ENCODE measurements at places on chromosomes 5 and 9.

DNA sequence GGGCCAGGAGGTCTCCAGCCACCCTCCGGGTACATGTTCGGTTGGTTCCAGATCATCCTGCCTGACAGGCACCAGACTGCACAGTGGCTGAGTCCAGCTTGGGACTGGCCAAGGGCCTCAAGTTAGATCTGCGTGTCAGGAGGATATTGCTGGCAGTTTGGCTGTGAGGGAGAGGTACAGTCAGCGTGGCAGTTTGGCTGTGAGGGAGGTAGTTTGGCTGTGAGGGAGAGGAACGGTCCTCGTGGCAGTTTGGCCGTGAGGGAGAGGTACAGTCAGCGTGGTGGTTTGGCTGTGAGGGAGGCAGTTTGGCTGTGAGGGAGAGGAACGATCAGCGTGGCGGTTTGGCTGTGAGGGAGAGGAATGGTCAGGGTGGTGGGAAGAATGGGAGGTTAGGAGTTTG, 39.0 kb downstream of the CACNA1B start:
- no peak for DNase-seq

DNA sequence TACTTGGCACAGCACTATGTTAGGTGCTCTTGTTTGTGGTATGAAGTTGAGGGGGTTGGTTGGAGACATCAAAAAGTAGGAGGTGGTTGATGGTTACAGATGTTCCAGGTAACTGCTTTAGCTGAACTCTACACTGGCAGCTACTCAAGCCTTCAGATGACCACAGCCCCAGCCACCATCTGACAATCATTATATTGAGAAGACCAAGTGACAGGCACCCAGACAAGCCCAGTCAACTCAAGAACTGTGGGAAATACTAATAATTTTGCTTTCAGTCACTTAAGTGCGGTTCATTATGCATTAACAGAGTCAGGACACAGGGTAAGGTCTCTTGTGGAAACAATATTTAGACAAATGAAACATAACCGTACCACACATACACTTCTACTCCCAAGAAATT, 38.9 kb upstream of the SLIT3 start:
- DNase-seq = no peak

DNA sequence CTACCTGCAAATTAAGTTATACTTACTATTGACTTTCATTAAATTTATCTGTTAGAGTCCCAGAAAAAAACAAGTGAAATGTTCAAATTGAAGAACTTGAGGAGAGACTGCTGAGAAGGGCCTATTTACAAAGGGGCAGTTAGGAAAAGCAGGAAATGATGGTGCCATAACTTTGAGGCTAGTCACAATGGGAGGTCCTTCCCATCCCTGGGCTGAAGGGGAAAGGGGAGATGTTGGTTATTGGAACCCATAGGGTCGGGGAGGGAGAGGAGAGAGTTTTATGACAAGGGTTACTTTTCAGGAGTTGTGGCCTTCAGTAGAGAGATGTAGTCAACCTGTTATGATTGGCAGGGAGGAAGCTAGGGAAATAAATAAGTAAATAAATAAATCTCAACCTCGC, 169.1 kb downstream of the DMRT2 start:
- no peak for DNase-seq

DNA sequence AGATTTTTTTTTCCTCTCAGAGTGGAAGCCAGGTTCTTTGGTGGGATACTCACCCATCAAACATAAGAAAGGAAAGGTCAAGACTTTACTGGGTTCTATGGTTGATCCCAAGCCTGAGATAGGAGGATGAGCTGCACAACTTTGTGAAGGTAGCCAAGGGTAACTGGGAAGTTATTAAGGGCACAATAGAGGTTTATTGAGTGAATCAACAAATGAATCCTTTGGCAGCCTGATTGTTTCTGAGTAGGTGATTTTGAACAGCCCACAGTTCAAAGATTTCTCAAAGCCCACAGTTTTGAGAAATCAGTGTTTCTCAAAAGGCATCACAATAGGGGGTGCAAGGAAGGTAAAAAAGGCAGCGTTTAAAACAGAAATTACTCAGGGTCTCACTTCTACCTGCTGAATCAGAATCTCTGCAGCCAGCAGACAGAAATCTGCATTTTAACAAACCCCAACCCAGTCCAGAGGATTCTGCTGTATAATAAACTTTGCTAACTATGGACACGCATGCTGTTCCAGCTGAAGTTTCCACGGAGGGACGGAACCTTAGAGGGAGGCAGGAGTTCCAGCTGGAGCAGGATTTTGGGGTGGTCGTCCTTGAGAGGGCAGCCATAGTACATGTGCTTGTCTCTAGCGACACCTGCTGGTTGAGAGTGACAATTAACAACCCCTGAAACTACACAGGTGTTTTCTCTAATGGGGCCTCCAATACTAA, 32.7 kb upstream of the FSD1L start:
- no peak for DNase-seq

GRCh38 chr5:137609127-137609526, 110.0 kb upstream of the SPOCK1 start:
- DNase-seq = no peak

- no peak for DNase-seq
These were observed 449.1 kb downstream of the PSAT1 start for GRCh38 chr9:78746010-78746409.

DNA sequence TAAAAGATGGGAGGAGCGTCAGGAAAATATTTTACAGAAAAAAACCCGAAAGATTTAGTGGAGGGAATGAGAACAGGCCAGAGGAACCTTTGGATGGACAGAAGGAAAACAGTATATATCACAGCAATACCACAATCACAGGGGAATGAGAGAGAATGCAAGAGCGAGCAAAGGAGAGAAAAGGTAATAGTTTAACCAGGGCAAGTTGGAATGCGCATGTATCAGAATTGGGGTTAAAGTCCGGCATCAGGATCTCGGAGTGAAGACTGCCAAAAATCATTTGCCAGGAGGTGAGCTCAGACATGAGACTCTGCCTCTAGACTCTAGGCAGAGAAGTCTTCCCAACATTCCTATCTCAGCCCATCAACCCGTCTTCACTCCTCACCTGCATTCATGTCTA, 36.8 kb downstream of the PCDHGC5 start:
- no peak for DNase-seq

DNA sequence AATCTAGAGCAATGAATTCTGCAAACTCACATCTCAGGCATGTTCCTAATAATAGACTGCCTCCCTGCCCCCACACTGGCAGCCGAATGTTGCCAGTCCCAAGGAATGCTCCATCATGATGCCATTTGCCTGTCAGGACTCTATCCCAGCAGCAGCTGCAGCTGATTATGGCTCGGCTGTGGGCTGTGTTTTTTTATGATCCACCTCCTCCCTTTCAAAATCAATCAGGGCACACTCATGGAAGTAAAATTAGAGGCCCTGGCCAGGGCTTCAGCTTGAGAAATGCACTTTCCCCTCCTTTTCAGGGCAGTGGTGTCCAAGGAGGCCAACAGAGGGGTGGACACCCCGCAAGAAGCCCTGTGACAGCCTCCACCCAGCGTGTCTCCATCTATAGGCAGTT, 176.7 kb upstream of the S1PR3 start:
- no peak for DNase-seq

DNA sequence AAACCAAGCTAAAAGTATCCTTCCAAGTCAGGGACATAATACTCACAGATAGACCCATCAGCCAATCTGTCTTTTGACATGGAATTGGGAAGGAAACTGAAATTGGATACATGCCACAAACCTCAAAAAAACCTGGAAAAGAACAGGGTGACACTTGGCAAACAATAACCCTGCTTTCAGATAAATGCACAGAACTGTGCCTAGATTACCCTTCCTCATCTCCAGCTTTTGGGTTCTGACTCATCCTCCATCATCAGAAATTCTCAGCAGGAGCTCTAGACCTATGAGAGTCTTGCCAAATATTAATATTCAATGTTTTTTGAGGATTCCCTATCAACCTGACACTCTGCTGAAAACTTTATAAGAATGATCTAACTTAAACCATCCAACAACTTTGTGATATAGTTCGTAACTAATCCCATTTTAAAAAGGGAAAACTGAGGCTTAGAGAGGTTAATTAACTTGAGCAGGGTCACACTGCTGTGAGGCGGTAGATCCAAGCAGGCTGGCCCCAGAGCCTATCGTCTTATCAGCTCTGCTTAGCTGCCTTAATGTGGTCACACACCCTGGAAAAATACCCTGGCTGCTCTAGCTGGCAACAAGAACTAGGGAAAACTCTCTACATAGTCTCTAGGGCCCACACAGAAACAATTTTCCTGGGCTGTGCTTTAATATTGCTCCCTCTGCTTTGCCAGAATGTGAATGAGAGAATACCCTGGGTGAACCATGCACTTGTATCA, 157.0 kb upstream of the TRPC7 start:
- no peak for DNase-seq

DNA sequence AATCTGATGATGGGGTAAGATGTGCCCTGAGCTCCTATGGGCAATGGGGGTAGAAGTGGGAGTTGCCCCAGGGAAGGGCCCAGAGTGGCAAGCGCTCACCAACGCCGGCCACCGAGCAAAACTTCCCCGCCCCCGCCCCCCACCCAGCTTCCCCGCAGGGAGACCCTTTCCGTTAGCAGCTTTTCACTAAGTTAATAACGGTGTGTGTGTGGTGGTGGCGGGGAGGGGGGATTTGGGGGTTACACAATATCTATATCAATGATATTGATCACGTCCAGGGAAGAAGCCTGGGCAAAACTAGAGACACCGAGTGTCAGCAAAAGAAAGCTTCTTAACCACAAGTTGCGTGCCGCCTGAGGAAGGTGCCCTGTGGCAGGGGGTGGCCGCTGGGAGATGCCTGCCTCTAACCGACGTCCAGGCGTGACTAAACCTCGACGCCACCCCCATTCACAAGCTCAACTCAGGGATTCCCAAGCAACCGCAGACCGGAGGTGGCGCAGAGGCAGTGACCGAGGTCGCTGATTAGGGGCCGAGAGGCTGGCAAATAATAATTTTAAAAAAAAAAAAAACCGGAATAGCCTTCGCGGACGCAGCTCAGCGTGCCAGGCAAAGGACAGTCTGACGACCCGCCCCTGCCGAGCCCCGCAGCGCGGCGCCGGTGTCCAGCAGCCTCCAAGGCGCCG, 222.6 kb downstream of the MEF2C start:
- DNase-seq = no peak

DNA sequence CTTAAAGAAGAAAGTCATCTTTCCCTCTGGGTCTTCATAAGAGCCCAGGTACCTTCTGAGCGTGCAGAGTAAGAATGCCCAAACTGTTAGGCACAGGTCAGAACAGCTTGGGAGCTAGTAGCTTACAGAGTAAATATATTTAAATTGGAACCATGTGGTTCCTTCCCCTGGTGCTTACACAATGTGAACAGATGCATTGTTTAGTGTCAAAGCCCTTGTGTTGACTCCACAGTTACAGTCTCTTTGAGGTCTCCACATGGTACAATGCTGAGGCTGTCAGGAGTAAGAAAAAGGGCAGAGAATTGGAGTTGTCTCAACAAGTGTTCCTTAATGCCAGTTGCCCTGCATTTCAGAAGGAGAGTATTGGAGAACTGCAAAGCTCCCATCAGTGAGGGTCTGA, 188.5 kb downstream of the PAPPA start:
- no peak for DNase-seq

DNA sequence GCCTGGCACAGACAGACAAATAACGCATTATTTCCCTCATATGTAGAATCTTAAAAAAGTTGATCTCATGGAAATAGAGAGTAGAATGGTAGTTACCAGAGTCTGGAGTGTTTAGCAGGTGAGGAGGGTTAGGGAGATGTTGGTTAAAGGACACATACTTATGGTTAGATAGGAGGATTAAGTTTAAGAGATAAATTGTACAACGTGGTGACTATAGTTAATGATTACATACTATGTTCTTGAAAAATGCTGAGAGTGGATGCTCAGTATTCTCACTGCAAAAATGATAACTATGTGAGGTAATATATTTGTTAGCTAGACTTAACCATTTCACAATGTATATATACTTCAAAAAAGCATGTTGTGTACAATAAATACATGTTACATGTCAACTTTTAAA, 38.0 kb downstream of the CERT1 start:
- no peak for DNase-seq

- no peak for DNase-seq
These were observed 83.9 kb downstream of the BARX1 start for GRCh38 chr9:93871286-93871685.

DNA sequence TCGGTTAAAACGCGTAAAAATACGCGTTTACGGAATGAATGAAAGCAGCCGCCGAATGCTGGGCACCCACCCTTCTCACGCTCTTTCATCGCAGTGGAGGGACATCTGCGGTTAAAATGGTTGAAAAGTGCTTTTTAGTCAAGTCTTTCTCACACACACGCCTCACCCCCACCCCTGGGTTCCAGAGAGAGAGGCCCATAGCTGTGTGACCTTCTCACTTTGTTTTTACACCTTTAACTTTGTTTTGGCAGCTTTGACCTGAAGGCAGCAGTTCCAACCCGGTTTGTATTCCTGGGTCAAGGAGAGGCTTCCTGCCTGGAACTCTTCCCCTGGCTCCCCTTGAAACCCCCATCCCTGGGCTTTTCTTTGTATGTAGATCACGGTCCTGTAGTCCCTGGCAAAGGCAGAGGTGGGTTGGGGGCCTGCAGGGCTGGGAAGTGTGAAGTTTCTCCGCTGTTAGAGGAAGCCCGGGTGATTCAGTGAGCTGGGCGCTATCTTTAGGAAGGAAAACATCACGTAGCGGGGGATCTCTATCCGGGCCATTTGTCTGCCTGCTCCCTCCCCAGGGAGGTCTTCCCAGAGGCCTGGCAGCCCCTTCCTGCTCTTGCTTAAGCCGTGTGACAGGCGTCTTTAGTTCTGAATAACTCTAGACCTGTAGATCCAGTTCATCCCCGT, 29.6 kb downstream of the SPRY4 start:
- DNase-seq = no peak

DNA sequence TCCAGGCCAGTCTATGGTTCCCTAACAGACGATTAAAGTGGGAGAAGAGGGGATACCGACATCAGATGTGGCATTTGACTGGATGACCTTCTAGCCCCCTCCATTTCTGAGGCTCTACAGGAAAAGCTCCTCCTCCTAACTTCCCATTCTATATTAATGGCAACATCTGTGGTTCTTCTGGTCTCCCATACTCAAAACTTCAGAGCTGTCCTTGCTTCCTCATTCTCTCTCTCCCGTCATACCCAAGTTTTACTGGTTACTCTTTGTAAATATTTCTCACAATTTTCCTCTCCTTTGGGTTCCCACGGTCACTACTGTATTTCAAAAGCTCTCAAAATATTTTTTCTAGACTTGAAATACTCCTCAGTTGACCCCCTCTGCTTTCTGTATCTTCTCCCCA, 36.0 kb upstream of the IL7R start:
- no peak for DNase-seq

GRCh38 chr5:9025942-9026341, 519.9 kb downstream of the SEMA5A start:
- no peak for DNase-seq

DNA sequence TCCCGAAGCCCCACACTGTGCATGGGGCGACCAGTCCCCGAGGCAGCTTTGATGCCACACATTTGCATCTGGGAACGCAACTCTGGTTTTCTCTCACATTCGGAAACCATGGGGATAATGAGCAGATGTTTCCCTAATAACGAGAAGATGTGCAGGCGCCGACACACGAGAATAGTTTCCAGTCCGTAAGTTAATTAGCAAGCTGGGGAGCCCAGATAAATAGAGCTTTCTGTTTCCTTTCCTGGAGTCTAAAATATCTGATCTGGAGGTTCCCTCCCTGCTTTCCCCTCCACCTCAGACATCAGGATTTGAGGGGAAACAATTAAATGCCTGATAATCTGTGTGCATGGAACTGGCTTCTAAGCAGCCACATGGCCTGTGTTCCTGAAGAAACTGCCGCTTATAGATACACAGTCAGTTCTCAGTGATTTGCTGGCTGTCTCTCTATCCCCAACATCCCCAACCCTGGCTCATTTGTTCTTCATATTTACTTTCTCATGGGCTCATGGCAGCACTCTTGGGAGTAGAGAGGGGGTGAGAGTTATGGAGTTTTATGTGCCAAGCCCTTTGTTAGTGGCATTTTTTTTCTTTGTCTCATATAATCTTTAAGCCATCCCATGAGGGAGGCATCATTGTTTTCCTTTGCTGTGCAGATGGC, 62.8 kb downstream of the PDZD2 start:
- no peak for DNase-seq
